ENCODE measurements at places on chromosomes 7 and 10.

DNA sequence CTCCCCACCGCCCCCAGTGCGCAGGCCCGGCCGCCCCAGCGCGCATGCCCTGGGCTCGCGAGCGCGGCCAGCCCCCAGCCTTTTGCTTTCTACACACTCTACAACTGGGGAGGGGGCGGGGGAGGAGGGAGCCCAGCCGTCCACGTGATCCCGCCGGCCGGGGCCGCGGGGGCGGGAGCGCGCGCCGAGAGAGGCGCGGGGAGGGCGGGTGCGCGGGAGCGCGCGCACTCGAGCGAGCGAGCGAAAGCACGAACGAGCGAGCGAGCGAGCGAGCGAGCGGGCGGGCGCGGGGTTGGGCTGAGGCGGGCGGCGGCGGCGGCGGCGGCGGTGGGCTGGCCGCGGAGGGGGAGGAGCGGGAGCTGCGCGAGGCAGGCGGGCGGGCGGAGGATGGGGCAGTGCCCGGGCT, at the start of gene AUTS2:
Gene AUTS2 (plus strand): TSS at position 395 of the 406 bp plus-strand sequence. CDS start 1,179 bp downstream, outside the sequence.
- peak; percentile 25 for DNase-seq

DNA sequence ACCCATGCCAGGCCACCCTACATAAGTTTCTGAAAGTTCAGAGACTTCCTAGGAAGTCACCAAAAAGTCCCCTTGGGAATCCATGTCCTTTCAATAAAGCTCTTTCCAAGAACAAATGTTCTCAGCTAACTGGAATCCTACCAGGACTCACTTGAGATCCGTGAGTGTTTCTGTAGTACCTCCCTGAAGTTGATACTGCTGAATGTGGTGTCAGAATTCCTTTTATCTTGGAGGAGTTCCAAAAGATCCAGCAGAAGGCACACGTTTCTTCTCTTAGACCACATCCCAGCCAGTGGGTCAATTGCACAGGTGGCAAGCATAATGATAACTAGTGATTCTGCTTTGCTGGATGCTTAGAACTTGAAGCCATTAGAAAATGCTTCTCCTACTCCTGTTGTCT, 689.7 kb upstream of the IGFBP3 start:
- DNase-seq: no peak

- peak; percentile 15 for DNase-seq
Measured at GRCh38 chr7:47291461-47292081, 290.3 kb downstream of the TNS3 start.

GRCh38 chr10:33136271-33136670, 178.2 kb upstream of the ITGB1 start:
- no peak for DNase-seq

DNA sequence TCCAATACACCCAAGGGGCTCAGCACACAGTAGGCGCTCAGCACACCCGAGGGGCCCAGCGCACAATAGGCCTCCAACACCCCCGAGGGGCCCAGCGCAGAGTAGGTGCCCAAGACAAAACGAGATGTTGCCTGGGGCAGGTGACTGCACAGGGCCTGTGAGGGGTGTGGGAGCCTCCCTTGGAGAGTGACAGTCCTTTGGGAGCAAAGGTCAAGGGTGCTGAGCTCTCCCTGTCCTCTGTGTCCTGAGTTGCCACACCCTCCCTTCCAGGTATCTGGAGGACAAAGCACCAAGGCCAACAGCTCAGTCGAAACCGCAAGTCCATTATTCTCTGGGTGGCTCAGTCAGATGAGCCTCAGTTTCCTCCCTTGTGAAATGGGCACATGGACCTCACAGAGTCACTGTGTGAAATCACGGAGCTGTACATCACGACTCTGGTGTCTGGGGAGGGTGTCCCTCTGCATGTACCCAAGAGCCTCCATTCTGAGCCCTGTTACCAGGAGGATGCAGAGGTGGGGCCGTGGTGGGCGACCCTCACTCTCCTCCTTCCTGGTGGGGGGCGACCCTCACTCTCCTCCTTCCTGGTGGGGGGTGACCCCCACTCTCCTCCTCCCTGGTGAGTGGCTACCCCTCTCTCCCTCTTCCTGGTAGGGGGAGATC, 81.3 kb downstream of the FOXL3 start:
- no peak for DNase-seq

GRCh38 chr7:153641199-153641598, 411.0 kb upstream of the DPP6 start:
- DNase-seq: no peak

DNA sequence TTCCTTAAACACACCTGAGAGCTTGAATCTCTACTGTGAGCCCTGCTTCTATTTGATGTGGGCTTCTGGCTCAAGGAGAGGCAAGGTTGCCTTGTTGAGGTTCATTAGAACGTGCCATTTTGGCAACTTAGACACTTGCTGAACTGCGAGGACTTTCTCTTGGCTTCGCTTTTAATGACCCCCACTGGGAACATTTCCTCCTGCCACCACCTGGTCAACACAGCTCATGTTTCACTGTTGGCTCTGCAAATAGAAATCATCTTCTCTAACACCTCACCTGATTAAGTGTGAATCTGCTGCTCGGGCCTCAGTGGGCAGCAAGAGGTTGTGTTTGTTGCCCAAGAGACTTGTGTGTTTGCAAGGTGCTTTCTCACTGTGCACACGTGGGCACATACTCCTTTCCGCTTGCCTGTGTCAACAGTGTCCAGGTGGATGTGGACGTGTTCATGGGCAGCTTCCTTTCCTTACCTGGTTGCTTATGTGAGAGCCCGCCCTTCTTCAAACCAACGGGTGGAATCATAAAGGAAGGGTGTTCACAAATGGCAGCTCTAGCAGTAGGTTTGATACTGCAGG, 147.0 kb downstream of the NRP1 start:
- no peak for DNase-seq

GRCh38 chr7:3075441-3075840, 31.8 kb upstream of the CARD11 start:
- DNase-seq: no peak

GRCh38 chr10:21934307-21934706, 69.2 kb downstream of the DNAJC1 start:
- no peak for DNase-seq

DNA sequence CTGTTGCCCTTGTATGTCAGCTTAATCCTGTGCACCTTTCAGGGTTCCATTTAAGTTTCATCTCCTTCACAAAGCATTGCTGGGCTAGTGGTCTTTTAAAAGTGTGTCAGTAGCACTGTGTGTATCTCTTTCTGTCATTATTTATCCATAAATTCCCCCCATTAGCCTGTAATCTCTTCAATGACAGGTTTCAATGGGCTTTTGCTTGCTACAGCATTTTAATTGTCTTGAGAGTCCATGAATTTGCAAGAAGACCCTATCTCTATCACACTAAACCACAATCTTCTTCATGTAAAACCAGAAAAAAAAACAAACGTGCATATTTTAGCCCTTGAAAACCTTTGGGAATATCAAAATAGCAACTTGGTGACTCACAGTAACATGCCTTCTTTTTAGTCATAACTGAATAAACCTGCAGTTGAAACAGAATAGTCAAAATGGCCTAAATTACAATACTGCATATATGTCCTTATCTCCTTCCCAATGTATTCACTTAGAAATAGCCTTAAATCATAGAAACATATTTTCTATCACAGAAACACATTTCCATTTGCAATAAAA, 118.6 kb downstream of the PON1 start:
- no peak for DNase-seq

DNA sequence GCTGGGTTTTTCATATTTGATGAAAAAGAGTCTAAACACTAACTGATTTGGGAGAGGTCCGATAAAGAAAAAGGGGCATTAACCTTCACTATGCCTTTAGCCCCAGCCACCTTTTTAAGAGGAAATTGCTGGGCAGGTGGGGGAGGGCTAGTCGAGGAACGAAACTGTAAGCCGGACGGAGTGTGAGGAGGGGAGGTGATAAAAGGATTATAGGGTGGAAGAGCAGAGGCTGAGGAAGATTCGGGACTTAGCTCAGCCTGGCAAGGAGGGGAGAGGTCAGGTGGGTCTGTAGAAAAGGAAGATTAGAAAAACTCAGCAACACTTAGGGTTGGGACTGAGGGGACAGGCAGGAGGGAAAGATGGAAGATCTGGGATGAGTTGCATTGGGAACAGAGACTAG, 77.0 kb downstream of the TSPAN12 start:
- DNase-seq: no peak

DNA sequence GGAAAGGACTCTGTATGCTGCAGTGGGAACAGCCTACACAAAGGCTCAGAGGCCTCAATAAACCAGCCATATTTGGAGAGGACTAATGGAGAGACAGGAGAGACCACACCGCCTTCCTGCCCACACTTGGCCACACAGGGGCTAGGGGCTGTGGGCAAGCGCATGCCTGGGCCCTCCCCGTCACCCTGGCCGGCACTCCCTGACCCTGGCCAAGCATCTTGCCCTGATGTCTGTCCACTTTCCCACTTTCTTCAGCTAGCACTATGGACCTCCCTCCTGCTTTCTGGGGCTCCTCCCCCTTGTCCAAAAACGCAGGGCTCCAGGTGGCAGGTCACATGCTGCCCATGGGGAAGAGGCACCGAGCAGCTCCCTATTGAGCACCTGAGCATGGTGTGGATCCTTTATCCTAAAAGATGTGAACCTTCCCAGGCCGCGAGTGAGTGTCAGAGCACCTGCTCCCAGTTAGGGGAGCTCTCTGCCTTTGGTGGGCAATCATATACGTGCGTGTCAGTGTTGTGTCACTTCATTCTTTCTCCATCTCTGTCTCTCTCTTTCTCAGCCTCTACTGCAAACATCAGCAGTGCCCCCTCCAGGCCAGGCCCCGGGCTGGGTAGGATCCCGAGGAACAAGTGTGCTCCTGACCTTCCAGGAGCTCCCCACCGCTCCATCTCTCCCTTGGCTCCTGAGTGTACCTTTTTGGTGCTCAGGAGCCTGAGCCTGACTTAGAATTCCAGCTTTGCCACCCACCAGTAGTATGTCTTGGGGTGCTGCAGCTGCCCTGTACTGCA, 74.0 kb downstream of the ZMIZ1 start:
- no peak for DNase-seq

DNA sequence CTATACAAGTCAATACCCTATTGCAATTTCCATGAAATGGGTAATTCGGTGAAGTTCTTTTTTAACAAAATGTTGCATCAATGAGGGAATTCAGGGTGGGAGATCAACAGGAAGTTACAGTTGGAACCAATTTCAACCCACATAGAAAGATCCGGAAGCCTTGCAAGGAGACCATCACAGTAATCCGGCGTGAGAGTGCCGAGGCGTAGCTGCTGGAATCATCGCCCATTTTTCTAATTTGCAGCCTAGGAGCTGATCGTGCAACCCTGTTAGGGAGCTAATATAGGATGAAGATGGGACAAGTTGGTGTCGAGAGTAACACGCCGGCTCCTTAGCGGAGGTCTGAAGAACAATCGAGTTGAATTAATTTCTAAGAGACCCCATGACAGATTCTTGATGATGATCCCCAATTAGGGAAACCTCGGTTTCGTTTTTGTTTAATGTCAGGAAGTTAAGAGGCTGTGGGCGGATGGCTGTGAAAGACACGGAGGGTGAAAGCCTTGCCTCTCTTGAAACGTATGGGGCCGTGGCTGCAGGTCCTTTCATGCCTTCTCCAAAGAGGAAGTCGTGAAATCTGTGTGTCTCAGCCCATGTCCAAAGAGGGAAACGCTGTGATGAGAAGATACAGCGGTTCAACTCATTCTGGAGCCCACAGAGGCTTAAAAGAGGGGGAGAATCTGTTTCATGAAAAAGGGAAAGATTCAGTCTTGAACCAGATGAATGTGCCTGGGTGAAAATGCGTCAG, 51.2 kb upstream of the CARD11 start:
- no peak for DNase-seq

DNA sequence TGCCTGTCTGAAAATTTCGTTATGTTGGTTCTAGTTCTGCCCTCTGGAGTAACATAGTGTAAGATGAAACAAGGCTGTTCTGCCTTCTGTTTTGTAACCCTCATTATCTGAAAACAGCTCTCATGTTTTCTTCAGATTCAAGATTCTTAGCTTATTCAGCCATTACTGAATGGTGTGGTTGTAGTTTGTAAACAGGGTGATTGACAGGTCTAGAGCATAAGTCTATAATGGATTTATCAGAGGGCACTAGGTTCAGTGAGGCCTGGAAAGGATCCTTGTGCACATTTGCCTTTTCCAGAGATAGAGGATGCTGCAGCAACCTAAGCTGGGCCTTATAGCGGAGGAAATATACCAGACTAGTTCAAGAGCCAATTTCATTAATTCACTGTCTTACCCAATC, 6.1 kb downstream of the ZNF398 start:
- DNase-seq: no peak

- no peak for DNase-seq
Measured at GRCh38 chr10:60463746-60464145, 74.1 kb upstream of the ANK3 start.

- DNase-seq: no peak
Measured at GRCh38 chr7:142760071-142760642, 10.6 kb upstream of the PRSS2 start.

DNA sequence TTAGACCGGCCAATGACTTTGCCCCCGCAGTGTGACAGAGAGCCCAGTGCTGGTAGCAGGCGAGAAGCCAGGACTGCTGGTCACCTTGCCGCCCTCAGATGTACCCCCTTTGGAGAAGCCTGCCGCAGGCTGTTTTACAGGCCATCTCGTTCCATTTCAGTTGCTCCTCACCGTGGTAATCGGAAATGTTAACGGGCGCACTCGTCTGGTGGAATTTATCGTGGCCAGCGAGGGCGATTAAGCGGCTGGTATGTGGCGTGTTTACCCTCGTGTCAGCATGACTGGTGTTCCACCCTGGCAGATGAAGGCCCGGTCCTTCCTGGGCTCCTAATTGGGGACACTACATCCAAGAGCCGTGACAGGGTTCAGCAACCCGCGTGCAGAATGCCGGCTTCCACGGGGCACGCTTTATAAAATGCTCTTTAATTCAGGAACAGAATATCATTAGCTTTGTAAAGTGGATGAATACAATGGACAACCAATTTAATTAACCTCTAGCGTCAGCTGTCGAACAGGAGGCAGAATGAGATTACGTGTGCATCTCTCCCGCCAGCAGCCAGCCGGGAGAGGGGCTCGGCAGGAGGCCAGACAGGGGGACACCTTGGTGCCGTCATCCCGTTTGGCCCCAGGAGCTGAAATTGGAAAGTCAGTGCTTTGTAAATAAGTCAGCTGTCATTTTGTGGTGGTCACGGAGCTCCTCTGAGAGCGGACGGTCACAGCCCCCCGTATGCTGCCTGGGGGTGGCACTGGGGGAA, 108.3 kb downstream of the NKX6-2 start:
- no peak for DNase-seq

GRCh38 chr7:133504825-133505224, 251.9 kb downstream of the EXOC4 start:
- no peak for DNase-seq

DNA sequence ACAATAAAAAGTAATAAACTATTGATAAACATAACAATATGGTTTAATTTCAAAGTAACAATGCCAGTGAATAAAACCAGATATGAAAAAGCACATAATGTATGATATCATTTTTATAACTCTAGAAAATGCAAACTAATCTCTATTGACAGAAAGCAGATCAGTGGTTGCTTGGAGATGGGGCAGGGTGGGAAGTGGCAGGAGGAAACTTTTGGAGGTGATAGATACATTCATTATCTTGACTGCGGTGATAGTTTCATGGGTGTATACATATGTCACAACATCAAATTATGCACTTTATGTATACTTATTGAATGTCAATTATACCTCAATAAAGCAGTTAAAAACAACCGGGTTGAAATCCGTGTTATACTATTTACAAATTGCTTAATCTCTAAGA, 16.0 kb upstream of the C1GALT1 start:
- no peak for DNase-seq

Data from stimulated activated CD8-positive, alpha-beta memory T cell treated with anti-CD3 and anti-CD28 coated beads, Interleukin-15, amount 100 ng/mL, for 48 hours (primary cell).